ENCODE measurements at places on chromosomes 3 and 15. TPM values are rescaled to one million over a fixed set of nuclear protein-coding genes. Genes with fewer than 3 reads are reported as not detected.

HCLS1 gene
- total RNA-seq: not detected

CCDC191 gene
- 1.8 TPM for total RNA-seq

CLEC3B gene
- total RNA-seq: not detected

GPR27 gene
- total RNA-seq: 2.5 TPM

RAB6B gene
- total RNA-seq: 2.5 TPM

RASGRF1 gene
- total RNA-seq: 1.9 TPM

PROK2 gene
- not detected for total RNA-seq

GRAMD2A gene
- total RNA-seq: not detected

DYNLT2B gene
- 24.0 TPM for total RNA-seq

ACKR4 gene
- not detected for total RNA-seq

DTX3L gene
- 6.9 TPM for total RNA-seq

ABI3BP gene
- 1.2 TPM for total RNA-seq

SLC28A1 gene
- total RNA-seq: not detected

EFHB gene
- total RNA-seq: 0.53 TPM

GOLGA8N gene
- total RNA-seq: 1.5 TPM

GRK7 gene
- total RNA-seq: not detected

HMG20A gene
- 20.4 TPM for total RNA-seq

ARHGAP11A gene
- 89.0 TPM for total RNA-seq

PLCH1 gene
- total RNA-seq: 0.94 TPM

RARB gene
- 8.8 TPM for total RNA-seq
